ENCODE measurements at places on chromosomes 2 and 18. TPM values are rescaled to one million over a fixed set of nuclear protein-coding genes. Genes with fewer than 3 reads are reported as not detected.

RNF144A gene
- total RNA-seq: 81.3 TPM

SP9 gene
- total RNA-seq: 0.31 TPM

PROC gene
- not detected for total RNA-seq

- H3K4me1 ChIP-seq: no peaks in the 10 kb centered on the region
- no peak overlapping the region for H3K27ac ChIP-seq
- H3K27me3 ChIP-seq: no peaks in the 10 kb centered on the region
- DNase-seq: no peak
Observed at GRCh38 chr2:138432971-138433370, 68.6 kb upstream of the SPOPL start.

DNA sequence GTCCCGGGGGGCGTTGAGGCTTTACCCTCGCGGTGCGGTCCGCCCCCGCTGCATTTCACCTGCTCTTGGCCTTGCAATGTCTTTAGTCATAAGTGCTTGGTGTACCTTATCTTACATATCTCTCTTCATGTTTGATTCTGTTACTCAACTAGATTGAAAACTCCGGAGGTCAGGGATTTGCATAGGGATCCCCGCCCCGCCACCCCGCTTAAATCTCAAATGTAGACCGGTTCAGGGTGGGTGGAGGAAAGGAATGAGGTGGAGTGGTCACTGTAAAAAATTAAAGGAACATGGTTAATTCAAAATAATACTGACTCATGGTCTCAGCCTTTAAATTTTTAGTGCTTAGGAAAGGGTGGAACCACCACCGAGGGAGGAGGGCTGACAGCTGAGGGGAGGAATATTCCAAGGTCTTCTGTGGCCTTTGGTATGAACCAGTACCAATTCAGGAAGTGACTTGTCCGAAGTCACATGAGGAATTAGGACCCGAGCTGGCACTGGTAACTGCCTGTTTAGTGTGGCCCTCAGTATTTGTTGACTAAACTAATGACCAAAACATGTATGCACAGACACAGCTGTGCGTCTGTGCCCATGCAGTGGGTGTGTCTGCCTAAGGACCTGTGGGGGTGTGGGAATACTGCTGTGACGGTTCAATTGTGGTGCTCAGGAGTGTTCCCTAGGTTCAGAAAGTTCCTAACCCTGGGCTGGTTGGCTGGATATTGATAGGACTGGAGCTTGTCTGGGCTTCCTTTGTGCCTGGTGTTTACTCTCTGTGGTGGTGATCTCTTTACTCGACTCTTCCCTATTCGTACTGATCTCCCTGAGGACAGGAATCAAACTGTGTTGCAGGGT lies 1.0 kb downstream of the PLEKHB2 start:
- H3K4me3 ChIP-seq: peak overlapping the region; percentile 99
- H3K36me3 ChIP-seq: no peaks in the 10 kb centered on the region
- H3K27ac ChIP-seq: peak overlapping the region; percentile 89
- peaks cover 29% of the 10 kb centered on the region for H3K4me1 ChIP-seq

GRCh38 chr2:210435439-210435838 lies 41.1 kb downstream of the LANCL1 start:
- no peak overlapping the region for H3K4me3 ChIP-seq
- no peak overlapping the region for H3K27ac ChIP-seq
- no peaks in the 10 kb centered on the region for H3K4me1 ChIP-seq
- no peaks in the 10 kb centered on the region for H3K27me3 ChIP-seq
- H3K36me3 ChIP-seq: peaks cover 18% of the 10 kb centered on the region

DNA sequence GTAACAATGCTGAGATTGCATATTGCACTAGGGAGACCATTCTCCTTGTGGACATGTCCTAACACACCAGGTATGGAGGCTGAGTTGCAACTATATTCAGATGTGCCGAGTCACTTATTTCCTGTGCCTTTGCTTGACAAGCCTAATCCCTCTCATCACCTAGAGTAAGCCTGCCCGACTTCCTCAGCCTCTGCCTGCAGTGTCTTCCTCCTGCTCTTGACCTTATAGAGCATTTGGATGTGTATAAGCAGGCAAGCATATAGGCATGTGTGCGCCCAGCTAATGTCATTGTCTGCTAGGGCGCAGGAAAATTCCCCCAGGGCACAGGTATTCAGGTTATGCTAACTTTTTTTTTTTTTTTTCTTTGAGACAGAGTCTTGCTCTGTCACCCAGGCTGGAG lies 316.9 kb downstream of the CDH2 start:
- H3K4me1 ChIP-seq: no peaks in the 10 kb centered on the region
- no peak for DNase-seq

- H3K36me3 ChIP-seq: no peaks in the 10 kb centered on the region
- no peak overlapping the region for H3K4me3 ChIP-seq
- H3K27me3 ChIP-seq: no peaks in the 10 kb centered on the region
- no peak for DNase-seq
Observed at GRCh38 chr2:173793709-173794565, 171.2 kb downstream of the SP3 start.

DNA sequence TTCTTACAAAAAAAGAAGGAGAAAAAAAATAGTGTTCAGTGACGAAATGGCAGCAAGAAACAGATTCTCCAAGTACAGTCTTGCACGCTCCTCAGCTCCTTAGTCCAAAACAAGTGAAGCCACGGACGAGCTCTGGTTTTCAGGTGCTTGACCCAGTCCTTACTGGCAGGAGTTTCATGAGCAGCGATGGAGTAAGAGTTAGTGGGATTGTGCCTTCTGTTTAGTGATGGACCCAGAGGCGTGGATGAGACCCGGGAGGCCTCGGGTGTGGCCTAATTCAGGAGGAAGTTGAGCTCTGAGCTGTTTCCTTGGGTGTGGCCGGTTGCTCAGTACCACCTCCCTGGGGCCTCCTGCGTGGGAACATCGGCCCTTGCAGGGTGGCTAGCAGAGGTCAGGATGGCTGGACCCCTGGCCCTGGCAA lies 52.0 kb downstream of the KIF5C start:
- no peak for DNase-seq
- no peak overlapping the region for H3K27ac ChIP-seq
- H3K4me1 ChIP-seq: peaks cover 21% of the 10 kb centered on the region
- H3K27me3 ChIP-seq: peaks cover 6% of the 10 kb centered on the region

- H3K4me1 ChIP-seq: peaks cover 64% of the 10 kb centered on the region
- H3K27ac ChIP-seq: peak overlapping the region; percentile 65
- H3K4me3 ChIP-seq: no peak overlapping the region
- H3K36me3 ChIP-seq: no peaks in the 10 kb centered on the region
- peaks cover 4% of the 10 kb centered on the region for H3K27me3 ChIP-seq
Observed at GRCh38 chr2:136019306-136019705, 33.9 kb upstream of the DARS1 start.

Data from endothelial cell (in vitro differentiated cells).